ENCODE measurements at places on chromosomes 7 and 10.

GRCh38 chr7:150324373-150324961 is 1.1 kb upstream of the ACTR3C start:
- DNase-seq = no peak

GRCh38 chr10:31918671-31919409 is 9.8 kb downstream of the ARHGAP12 start:
- DNase-seq = no peak

GRCh38 chr7:129091484-129092002 is 36.6 kb upstream of the TNPO3 start:
- DNase-seq = peak; percentile 92

- DNase-seq = no peak
Observed at GRCh38 chr7:127781081-127781480, 129.1 kb downstream of the SND1 start.

DNA sequence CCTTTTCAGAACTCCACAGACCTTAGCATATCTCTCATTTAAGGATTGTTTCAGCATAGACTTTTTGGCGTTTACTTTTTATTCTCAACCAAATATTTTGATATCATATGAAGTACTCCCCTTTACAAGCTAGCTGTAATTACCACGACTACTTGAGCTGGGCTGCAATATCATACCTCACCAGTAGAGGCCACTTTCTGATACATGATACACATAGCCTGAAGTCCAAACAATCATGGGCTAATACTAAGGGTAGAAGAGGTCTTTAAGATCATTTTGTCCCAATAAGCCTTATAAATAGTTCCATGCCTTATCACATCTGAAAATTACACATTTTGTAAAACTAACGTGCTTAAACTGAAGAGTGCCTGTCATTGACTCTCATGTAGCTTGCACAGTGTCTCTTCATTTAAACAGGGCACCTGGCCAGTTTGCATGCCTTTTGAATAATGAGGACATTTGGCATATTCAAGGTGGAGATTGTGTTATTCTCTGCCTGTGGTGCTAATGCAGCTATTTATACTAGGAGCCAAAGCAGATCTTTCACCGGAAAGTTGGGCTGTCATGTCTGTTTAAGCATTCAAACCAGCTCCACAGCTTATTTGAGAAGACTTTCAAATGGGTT is 403.7 kb upstream of the ZMIZ1 start:
- DNase-seq = no peak

- DNase-seq = no peak
Observed at GRCh38 chr10:33295851-33296250, 38.6 kb downstream of the NRP1 start.

GRCh38 chr7:73900286-73900685 is 39.3 kb downstream of the TMEM270 start:
- DNase-seq = no peak

DNA sequence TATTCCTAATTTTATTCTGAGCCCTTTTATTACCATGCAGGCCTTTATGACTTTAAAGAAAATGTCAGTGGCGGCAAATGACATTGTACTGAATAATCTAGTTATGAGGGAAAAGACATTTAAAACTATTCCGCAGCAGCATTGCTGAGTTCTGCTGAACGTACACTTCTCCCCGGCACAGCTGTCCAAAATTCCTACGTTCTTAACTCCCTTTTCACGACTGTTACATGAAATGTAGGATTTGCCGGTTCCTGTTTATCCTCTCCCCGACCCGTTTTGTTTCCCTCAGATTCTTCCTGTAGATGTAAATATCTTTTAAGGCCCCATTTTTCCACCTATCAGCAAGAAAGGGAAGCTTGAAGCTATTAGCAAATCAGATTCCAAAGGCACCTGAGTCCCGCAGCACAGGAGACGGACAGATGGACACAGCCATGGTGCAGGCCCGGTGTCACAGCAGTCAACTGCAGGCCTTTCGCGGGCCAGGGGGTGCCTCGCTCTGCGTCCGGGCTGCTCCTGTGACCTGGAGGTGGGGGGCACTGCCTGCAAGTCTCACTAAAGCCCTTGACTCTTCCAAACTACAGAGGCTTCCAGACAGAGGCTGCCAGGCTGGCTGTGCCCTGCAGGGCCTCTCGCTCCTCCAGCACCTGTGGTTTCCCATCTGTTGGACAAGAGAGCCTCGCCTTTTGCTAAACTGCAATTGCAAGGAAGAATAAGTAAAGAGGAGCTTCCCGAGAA is 485.0 kb upstream of the MGMT start:
- DNase-seq = no peak

- no peak for DNase-seq
Observed at GRCh38 chr7:106050002-106050745, 61.9 kb downstream of the SYPL1 start.

- no peak for DNase-seq
Observed at GRCh38 chr7:137342265-137342664, 1.3 kb downstream of the PTN start.

DNA sequence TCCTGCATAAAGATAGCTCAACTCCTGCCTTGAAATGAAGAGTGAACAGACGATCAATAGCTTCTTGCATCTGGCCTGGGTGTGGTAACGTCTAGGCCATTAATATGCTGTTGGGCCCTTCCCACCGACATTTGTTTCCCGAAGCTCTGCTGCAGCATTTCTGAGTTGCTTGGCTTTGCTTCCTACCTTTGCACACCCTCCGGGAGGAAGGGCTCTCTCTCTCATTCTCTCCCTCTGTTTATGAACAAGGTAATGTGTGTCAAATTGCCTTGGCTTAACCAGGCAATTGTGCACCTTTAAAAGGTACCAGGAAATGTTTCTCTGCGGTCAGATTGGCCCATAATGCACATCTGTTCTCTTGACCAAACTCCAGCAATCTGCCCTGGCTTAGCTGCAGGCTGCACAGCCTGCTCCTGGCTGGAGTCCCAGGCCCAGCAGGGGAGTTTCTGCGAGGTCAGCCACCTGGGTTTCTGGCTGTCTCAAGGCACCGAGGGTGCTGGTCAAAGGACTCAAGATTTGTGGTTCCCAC is 223.7 kb downstream of the SNX10 start:
- no peak for DNase-seq

DNA sequence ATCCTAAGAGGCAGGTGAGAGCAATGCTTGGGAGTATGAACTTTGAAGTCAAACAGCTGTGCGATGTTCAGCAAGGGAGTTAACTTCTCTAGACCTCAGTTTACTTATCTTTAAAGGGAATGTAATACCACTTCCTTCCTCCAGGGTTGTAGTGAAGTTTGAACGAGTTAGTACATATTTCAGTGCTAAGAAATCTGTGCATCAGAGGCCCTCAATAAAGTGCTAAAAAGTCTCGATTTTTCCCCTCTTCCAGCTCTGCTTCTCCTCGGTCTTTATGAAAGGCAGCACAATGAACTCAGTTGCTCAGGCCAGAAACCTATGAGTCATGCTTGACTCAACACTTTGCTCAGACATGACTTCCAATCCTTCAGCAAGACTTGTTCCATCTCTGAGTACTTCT is 418.9 kb downstream of the MDFIC start:
- no peak for DNase-seq

DNA sequence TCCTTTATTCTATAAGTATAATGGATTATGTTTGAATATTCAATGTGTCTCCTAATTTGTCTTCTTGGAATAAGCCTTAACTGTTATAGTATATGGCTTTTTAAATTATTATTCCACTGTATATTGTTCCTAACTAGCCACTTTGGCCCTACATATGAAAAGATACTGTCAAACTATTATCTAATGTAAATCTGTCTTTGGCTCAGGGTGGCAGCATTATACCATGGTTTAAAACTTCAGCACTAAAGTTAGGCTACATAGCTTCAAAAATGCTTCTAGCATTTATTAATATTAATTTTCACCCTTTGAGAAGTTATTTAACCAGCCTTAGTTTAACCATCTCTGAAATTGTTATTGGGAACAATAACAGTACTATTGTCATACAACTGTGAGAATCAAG is 543.1 kb upstream of the MBL2 start:
- DNase-seq = no peak

GRCh38 chr7:4233146-4233545 is 448.9 kb upstream of the FOXK1 start:
- DNase-seq = no peak

- DNase-seq = no peak
Observed at GRCh38 chr10:112343056-112343806, 30.7 kb upstream of the ACSL5 start.

DNA sequence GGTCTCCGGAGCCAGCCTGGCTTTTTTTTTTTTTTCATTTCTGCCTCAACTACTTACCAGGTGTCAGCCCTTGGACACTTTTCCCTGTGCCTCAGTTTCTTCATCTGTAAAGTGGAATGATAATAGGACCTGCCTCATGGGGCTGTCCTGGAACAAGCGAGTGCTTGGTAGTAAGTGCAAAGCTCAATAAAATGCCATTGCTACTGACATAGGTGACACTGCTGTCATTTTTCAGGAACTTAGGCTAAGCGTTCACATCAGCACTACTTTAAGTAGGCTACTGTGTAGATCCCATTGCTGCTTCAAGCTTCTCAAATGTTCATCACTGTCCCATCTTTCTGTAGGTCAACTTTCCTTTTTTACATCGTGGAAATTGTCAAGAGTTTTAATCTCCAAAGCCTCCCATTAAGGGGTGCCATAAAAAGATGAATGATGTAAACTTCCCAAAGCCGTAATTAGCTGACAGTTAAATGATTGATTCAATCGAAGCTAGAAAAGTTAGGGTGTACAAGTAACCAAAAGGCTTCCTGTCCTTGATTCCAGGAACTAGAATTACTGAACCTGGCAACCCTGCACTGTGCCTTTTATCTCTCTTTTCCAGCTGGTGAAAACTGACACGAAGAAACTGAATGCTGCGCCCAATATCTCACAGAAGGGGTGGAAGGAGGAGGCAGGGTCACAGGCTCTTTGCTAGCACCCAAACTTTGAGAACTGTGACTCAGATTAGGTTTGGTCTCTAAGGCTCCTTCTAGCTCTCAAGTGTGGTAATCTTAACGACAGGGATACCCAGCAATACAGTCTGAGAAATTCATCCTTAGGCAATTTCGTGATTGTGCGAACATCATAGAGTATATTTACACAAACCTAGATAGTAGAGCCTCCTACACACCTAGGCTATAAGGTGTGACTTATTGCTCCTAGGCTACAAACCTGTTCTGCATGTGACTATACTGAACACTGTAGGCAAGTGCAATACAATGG is 861 bp upstream of the USP6NL start:
- DNase-seq = no peak

GRCh38 chr10:1266033-1266802 is 210.0 kb downstream of the WDR37 start:
- DNase-seq = no peak

GRCh38 chr7:30266686-30267085 is 17.7 kb upstream of the ZNRF2 start:
- DNase-seq = no peak
